ENCODE measurements at places on chromosomes 1 and 21.
A peak's percentile ranks its signal among the peaks of the same experiment; 100 is the strongest.

DNA sequence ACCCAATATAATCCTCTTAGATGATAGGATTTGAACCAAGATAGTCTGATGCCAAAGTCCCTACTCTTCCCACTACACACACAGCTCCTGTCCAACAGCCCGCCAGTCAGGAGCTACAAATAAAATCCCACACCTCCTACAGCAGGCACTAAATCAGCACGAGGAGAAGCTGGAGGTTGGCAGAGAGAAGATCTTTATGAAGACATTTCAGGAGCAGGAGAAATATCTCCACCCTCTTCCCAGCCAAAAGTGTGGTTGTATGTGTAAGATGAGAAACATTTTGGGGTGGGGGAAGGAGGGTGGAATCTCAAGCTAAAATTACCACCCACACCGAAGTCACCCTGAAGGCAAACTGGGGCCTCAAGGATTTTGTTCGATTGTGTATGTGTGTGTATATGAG, 54.5 kb downstream of the PLXNA2 start:
- DNase-seq: no peak

- peak; percentile 14 for DNase-seq
These were observed 112.5 kb upstream of the GFI1 start for GRCh38 chr1:92599184-92599583.

GRCh38 chr1:84073266-84073665, 70.8 kb upstream of the PRKACB start:
- no peak for DNase-seq

DNA sequence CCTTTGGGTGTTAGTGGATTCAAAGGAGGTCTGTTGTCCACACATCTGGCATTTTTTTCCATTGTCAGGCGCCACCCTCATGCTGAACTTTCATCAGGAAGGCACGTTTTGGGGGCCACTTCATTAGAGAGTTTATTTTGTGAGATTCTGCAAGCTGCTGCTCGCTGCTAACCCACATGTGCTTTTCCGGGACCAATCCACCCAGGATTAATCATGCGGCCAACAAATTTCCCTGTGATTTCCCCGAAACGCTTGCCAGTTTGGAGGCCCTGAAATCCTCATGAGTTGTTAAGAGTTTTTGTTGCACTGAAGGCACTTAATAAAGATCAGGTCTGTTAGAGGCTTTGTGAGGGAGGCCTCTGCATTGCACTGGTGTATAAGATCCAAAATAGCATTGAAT, 2.4 kb downstream of the PDPN start:
- no peak for DNase-seq

- no peak for DNase-seq
These were observed 11.6 kb downstream of the HCRTR1 start for GRCh38 chr1:31628931-31629556.

DNA sequence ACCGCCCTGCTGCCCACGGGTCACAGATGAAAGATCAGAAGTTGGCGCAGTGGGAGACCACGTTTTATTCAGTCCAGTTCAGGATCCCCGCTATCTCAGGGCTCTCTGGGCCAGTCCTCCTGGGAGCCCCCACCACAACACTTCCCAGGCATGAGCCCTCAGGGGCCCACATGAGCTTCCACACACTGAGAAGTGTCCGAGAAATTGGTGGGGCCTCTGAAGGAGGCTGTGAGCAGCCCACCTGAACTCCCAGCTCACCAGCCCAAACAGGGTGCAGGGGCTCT, 12.1 kb downstream of the TRIM46 start:
- no peak for DNase-seq

DNA sequence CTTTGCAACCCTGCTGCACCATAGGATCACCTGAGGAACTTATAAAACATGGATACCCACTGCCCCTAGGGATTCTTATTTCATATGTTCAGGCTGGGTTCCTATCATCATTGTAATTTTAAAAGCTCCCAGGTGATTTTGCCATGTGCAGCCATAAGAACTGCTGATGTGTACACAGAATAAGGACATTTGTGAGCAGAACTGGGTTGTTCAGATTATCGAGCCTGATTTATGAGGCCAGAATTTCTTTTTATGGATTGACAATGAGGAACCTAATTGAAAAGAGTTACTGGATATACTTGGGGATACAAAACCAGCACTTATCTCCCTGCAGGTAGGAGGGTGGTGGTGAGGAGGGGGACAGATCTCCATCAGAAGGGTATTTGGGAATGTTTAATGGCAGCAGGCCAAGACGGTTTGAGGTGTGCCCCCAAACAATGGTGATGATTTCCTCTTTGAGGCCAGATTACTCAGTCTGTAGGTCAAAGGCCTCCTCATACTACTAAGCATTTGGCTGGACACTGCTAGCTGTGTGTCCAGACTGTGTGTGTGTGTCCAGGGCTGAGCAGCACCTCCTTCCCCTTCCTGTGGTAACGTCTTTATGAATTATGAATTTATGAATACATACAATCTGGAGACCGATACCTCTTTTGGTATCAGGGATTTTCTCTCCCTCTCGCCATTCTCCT, 18.9 kb downstream of the NOS1AP start:
- no peak for DNase-seq

GRCh38 chr1:198687429-198687828, 48.6 kb downstream of the PTPRC start:
- DNase-seq: no peak

DNA sequence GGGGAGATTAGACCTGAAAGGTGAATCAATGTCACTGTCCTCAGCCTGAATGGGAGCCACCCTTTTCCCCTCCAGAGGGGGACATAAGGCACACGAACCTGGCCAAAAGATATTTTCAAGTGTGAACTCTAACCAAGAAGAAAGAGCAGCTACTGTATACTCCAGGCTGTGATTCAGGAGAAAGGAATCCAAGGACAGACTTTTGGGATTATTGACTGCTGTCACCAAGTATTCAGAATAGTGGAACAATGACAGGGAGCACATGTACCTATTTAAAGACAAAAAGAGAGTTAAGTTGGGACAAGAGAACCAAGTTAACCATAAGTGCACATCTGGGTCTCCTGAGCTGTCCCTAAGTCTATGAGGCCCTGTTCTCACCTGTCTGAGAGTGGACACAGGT, 2.4 kb downstream of the ICMT start:
- DNase-seq: no peak

DNA sequence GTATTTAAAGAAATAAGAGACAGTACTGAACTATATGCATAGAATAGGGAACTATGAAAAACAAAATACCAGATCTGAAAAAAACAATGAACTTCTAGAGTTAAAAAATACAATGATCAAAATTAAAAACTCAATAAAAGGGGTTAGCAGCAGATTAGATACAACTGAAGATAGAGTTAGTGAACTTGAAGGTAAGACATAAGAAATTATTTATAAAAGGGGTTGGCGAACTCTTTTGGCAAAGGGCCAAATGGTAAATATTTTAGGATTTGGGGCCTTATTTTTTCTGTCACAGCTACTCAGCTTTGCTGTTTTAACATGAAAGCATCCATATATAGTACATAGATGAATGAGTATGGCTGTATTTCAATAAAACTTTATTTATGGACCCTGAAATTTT, 111.4 kb downstream of the ST3GAL3 start:
- no peak for DNase-seq

GRCh38 chr1:39896909-39897685, 4.6 kb downstream of the MYCL start:
- DNase-seq: peak; percentile 60

- DNase-seq: peak; percentile 93
These were observed 333.8 kb downstream of the ZP4 start for GRCh38 chr1:237556911-237557310.

DNA sequence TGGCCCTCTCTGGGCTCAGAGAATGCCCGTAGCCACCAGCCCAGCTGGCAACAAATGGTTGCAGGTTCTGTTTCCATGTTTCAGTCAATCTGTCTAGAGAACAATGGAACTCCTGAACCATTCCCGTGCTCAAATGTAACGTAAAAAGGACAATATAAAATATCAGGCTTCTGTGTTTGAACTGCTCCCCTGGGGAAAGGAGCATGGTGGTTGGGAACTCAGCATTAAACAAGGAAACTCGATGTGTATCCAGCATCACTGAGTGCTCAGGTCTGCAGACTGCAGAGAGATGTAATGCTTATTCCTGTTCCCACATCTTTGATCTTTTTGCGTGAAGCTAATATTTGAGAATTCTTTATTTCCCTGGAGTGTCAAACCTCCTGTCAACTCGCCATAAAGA, 326.5 kb downstream of the KIF26B start:
- peak; percentile 45 for DNase-seq

- DNase-seq: no peak
These were observed 209.0 kb upstream of the VAMP3 start for GRCh38 chr1:7561936-7562728.

GRCh38 chr1:36855699-36856494, 178.4 kb downstream of the GRIK3 start:
- DNase-seq: no peak

- no peak for DNase-seq
These were observed 11.7 kb upstream of the SYPL2 start for GRCh38 chr1:109454497-109455133.

GRCh38 chr1:203046984-203047630, 20.8 kb downstream of the PPFIA4 start:
- DNase-seq: no peak

DNA sequence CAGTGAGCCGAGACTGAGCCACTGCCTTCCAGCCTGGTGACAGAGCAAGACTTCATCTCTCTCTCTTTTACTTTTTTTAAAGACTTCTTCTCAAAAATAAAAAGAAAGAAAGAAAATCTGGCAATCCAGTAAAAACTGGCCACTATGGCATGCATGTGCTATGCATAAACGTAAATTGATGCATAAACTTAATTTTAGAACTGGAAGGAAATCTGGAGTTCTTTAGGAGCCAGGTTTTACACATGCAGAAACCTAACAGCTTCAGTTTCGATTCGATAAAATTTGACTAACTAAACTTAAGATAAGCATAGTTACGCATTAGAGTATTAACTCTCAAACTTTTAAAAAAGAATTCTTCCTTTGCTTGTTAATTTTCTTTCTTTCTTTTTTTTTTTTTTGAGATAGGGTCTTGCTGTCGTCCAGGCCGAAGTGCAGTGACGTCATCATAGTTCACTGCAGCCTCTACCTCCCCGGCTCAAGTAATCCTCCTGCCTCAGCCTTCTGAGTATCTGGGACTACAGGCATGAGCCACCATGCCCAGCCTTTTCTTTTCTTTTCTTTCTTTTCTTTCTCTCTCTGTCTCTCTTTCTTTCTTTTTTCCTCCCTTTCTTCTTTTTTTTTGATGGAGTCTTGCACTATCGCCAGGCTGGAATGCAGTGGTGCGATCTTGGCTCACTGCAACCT, 11.9 kb upstream of the LGALS8 start:
- no peak for DNase-seq

DNA sequence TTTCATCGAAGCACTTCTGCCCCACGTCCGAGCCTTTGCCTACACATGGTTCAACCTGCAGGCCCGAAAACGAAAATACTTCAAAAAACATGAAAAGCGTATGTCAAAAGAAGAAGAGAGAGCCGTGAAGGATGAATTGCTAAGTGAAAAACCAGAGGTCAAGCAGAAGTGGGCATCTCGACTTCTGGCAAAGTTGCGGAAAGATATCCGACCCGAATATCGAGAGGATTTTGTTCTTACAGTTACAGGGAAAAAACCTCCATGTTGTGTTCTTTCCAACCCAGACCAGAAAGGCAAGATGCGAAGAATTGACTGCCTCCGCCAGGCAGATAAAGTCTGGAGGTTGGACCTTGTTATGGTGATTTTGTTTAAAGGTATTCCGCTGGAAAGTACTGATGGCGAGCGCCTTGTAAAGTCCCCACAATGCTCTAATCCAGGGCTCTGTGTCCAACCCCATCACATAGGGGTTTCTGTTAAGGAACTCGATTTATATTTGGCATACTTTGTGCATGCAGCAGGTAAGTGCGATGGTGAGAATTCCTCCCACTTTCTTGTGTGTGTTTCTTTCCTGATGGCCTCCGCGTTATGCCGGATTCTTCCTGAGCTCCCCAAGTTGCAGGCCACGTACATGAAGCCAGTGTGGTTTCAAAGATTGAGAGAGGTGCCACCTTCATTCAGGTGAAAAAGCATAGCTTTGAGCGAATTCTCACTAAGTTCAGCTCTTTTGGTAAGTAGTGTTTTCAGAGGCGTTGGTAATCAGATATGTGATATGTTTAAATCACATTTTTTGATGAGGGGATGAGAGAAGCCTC, 6.0 kb downstream of the NFIA start:
- peak; percentile 59 for DNase-seq

- DNase-seq: no peak
These were observed 16.9 kb downstream of the MACO1 start for GRCh38 chr1:25447547-25447946.

DNA sequence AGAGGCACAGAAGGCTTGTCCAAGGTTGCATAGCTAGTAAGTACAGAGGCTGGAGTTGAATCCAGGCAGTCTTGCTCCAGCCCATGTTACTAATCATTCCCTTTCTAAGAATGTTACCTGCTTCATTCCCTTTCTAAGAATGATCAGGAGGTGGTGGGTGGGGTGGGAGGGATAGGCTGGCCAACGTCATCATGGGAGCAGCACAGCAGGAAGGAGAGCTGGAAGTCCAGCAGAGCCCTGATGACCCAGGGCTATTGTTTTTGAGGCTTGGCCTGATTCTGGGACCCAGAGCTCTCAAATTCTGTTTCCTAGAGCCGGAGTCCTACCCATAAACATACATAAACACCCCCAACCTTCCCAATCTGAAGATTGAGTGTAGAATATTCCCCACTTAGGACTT, 11.8 kb upstream of the CSF1 start:
- DNase-seq: no peak

GRCh38 chr21:39969691-39970364, 102.6 kb downstream of the PCP4 start:
- no peak for DNase-seq

DNA sequence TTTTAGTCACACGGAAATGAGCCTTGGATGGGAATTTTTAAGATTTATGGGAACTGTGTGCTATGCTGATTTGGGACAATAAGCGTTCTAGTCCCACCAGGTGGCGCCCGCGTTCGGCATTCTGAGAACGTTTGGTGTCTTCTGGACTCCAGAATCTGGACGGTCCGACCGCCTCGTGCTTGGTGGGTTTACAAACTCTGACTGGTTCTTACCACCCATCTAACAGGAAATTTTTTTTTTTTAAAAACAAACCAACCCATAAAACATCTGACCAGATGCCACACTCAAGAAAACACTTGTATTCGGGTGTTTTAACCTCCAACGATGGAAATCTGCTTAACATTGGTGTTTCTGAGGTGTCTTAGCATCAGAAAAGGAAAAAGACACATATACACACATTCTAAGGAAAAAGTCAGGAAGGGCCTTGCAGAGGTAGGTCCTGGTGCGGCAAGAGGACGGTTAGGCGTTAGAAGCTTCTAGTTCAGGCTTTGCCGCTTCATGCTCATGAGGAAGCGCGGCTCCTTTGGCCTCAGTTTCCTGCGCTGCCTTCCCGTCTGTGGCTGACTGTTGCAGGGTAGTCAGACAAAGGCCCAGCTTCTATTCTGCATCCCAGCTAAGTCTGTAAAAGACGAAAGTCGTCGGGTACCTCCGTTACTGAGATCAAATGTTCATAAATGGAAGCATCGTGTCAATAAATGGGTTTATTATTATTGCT, 814 bp upstream of the DYRK3 start:
- DNase-seq: peak; percentile 94

DNA sequence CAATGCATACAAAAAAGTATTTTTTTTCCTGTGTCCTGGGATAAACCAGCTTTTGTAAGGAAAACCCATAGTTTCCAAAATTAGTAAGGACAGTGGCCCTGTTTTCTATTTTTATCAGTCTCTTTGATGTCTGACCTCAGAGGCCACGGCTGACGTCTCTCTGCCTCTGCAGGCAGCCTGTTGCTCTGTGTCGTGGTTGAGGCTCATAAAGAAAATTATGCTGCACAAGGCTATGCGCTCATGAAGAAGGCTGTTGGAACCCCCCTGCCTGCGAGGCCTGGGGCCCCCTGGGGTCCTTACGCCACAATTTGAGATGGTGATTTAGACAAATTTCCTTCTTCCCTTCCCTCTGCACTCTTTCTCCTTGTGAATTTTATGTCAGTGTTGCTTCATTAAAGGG, 48.9 kb downstream of the AGPAT3 start:
- DNase-seq: no peak
